ENCODE measurements at places on chromosomes 7 and 10. TPM values are rescaled to one million over a fixed set of nuclear protein-coding genes. Genes with fewer than 3 reads are reported as not detected.

The ADCY1 gene
- 6.6 TPM for total RNA-seq

The TRIL gene
- total RNA-seq: 8.7 TPM

The TMEM140 gene
- total RNA-seq: 55.8 TPM

The SPDYE9 gene
- not detected for total RNA-seq

The GRM3 gene
- total RNA-seq: not detected

The FLNC gene
- 0.89 TPM for total RNA-seq

The RADIL gene
- total RNA-seq: 2.0 TPM

The OR2A1 gene
- total RNA-seq: 0.49 TPM

The C10orf95 gene
- total RNA-seq: not detected

The FAM13C gene
- total RNA-seq: 15.4 TPM

- no peaks in the 10 kb centered on the region for H3K27me3 ChIP-seq
- no peak for DNase-seq
- no peaks in the 10 kb centered on the region for H3K4me1 ChIP-seq
These were observed 117.9 kb downstream of the ITGA8 start for GRCh38 chr10:15601819-15602218.

- no peaks in the 10 kb centered on the region for H3K4me1 ChIP-seq
- no peaks in the 10 kb centered on the region for H3K36me3 ChIP-seq
- no peak overlapping the region for H3K27ac ChIP-seq
- no peak for DNase-seq
- H3K4me3 ChIP-seq: no peak overlapping the region
These were observed 135.5 kb downstream of the CD36 start for GRCh38 chr7:80773787-80774508.

GRCh38 chr7:93622036-93623033, 47.8 kb upstream of the CALCR start:
- H3K4me1 ChIP-seq: no peaks in the 10 kb centered on the region
- H3K27ac ChIP-seq: no peak overlapping the region
- no peak for DNase-seq
- H3K27me3 ChIP-seq: no peaks in the 10 kb centered on the region
- H3K36me3 ChIP-seq: no peaks in the 10 kb centered on the region

- H3K27me3 ChIP-seq: no peaks in the 10 kb centered on the region
- no peak overlapping the region for H3K4me3 ChIP-seq
- H3K4me1 ChIP-seq: no peaks in the 10 kb centered on the region
- no peak overlapping the region for H3K27ac ChIP-seq
- no peak for DNase-seq
- no peaks in the 10 kb centered on the region for H3K36me3 ChIP-seq
These were observed 76.6 kb upstream of the DGKI start for GRCh38 chr7:137923380-137923779.

DNA sequence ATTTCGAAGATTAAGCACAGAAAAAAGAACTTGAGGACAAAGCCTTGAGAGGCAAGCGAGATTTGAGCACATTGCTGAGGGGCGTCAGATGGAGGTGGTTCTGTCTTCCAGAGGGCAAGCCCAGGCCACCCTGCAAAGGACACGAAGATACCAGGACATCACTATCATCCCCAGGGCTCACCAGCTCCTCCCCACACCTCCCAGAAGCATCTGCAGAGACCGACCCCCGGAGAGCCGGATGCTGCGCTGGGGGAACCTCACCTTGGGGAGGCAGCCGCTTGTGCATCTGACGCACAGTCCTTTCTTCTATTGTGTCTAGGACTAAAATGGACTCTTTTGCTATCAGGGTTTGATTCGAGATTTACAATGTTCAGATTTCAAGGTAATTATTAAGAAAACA, 259.7 kb downstream of the DNAJB6 start:
- peak; percentile 44 for DNase-seq
- no peaks in the 10 kb centered on the region for H3K36me3 ChIP-seq
- H3K27me3 ChIP-seq: no peaks in the 10 kb centered on the region
- no peaks in the 10 kb centered on the region for H3K4me1 ChIP-seq
- no peak overlapping the region for H3K4me3 ChIP-seq

DNA sequence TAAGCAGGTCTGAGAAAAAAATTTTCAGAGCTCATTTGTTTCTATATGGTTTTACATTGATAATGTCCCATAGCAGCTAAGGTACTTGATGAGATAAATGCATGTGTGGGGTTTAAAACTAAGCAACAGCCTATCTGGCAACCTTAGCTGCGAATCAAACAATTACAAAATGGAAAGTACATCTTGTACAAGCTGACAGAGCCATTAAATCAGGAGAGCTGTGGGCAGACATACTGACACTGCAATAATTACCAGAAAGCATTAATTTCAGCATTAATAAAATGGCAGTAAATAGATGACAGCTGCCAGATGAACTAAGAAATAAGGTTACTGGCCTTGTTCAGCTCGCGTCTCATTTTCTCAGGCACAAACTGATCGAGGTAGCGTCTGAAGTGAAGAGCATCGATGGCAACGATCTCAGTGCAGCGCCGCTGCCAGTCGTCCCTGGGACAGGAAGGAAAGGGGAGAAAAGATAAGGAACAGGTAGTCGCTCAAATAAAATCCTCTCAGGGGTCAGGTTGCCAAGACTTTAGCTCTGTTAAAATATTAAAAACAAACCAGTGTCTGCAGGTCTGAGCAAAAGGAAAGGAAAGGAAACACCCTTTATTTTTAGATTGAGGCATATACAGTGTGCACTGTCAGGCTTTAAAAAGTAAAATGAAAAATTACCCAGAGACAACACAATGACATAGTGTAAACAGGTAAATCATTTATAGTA, 79.7 kb upstream of the OGDHL start:
- peaks cover 63% of the 10 kb centered on the region for H3K36me3 ChIP-seq
- no peaks in the 10 kb centered on the region for H3K4me1 ChIP-seq
- DNase-seq: no peak
- no peak overlapping the region for H3K27ac ChIP-seq

- no peaks in the 10 kb centered on the region for H3K27me3 ChIP-seq
- H3K36me3 ChIP-seq: no peaks in the 10 kb centered on the region
- H3K27ac ChIP-seq: no peak overlapping the region
- no peak overlapping the region for H3K4me3 ChIP-seq
- DNase-seq: no peak
- H3K4me1 ChIP-seq: peaks cover 19% of the 10 kb centered on the region
These were observed 19.2 kb upstream of the TTYH3 start for GRCh38 chr7:2612445-2613097.

GRCh38 chr10:110601581-110601980, 34.1 kb downstream of the SMC3 start:
- DNase-seq: no peak
- H3K4me1 ChIP-seq: no peaks in the 10 kb centered on the region
- H3K4me3 ChIP-seq: no peak overlapping the region
- no peak overlapping the region for H3K27ac ChIP-seq

- H3K27ac ChIP-seq: peak overlapping the region; percentile 62
- no peaks in the 10 kb centered on the region for H3K36me3 ChIP-seq
- DNase-seq: peak; percentile 27
- H3K4me3 ChIP-seq: no peak overlapping the region
- no peaks in the 10 kb centered on the region for H3K4me1 ChIP-seq
These were observed 908 bp downstream of the CRYGN start for GRCh38 chr7:151438864-151439601.

GRCh38 chr7:129503725-129504124, 1.4 kb downstream of the SMKR1 start:
- peaks cover 9% of the 10 kb centered on the region for H3K27me3 ChIP-seq
- H3K4me1 ChIP-seq: peaks cover 11% of the 10 kb centered on the region
- H3K4me3 ChIP-seq: no peak overlapping the region
- no peaks in the 10 kb centered on the region for H3K36me3 ChIP-seq
- no peak for DNase-seq
- H3K27ac ChIP-seq: no peak overlapping the region

- DNase-seq: no peak
- no peak overlapping the region for H3K4me3 ChIP-seq
- H3K27ac ChIP-seq: no peak overlapping the region
- H3K4me1 ChIP-seq: no peaks in the 10 kb centered on the region
- no peaks in the 10 kb centered on the region for H3K36me3 ChIP-seq
- no peaks in the 10 kb centered on the region for H3K27me3 ChIP-seq
These were observed 21.8 kb upstream of the SLC26A3 start for GRCh38 chr7:107824858-107825257.

- H3K27ac ChIP-seq: no peak overlapping the region
- no peak overlapping the region for H3K4me3 ChIP-seq
- H3K4me1 ChIP-seq: no peaks in the 10 kb centered on the region
- no peaks in the 10 kb centered on the region for H3K36me3 ChIP-seq
- DNase-seq: no peak
These were observed 4.0 kb downstream of the GNGT1 start for GRCh38 chr7:93910076-93910994.

GRCh38 chr10:68043030-68043429, 32.1 kb downstream of the HERC4 start:
- no peak overlapping the region for H3K27ac ChIP-seq
- H3K4me3 ChIP-seq: no peak overlapping the region
- peaks cover 26% of the 10 kb centered on the region for H3K36me3 ChIP-seq
- peaks cover 20% of the 10 kb centered on the region for H3K4me1 ChIP-seq

All from spleen (tissue), 13 donors.